ENCODE measurements at places on chromosomes 13 and 19.

- DNase-seq, result no peak
Measured at GRCh38 chr19:51462276-51462675, 4.0 kb upstream of the SIGLEC8 start.

- DNase-seq, result no peak
Measured at GRCh38 chr13:39403106-39403505, 199.9 kb downstream of the LHFPL6 start.

DNA sequence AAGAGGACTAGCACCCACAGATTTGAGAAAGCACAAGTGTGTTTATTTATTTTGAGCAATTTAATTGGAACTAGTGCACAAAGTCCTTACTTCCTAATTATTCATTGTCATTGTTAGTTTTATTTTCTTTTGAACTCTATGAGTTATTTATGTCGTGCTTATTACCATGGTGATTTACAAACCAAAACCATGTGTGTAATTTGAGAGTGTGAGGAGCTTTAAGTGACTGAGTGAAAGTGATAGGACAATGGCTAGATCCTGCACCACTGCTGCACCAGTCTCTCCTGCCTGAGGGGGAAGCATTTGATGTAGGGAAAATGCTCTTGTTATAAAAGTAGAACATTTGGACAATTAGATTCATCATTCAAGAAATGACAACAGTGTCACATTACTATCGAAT lies 172.3 kb upstream of the KLF12 start:
- DNase-seq, result no peak

DNA sequence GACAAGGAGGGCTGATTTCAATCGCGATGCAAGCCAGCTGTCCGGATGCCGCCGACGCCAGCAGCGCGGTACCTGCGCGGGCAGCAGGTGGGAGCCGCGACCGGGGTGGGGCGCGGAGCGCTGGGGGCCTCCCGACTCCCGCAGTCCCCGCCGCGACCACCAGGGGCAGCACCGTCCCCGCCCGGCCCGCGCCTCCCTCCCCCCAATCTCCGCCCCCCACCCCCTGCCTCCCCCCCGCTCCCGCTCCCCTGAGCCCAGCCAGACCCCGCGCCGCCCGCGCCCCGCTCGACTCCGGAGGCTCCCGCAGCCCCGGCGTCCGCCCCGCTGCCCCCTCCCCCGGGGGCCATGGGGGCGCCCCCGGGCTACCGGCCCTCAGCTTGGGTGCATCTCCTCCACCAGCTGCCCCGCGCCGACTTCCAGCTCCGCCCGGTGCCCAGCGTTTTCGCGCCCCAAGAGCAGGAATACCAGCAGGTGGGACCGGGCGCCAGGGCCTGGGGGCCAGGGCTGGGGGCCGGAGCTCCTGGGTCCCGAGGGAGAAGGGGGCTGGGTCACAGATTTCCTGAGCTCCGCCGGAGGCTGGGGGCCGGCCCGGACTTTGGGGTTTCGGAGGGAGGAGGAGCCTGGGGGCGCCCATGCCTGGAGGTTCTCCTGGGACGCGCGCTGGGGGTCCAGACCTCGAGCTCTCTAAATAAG lies at the start of gene TTYH1:
TTYH1 (plus strand) TSS at position 257 of the 693 bp plus-strand sequence; CDS start at position 346, 89 bp downstream.
- no peak for DNase-seq

GRCh38 chr13:99983499-99984401 lies 2.2 kb downstream of the ZIC2 start:
- DNase-seq, result no peak

GRCh38 chr19:7888145-7888825 lies at the start of gene LRRC8E:
Gene LRRC8E, plus strand, starts transcription at chr19:7888510. Its CDS starts 7,094 bp downstream, at chr19:7895604.
- DNase-seq, result peak; percentile 73

DNA sequence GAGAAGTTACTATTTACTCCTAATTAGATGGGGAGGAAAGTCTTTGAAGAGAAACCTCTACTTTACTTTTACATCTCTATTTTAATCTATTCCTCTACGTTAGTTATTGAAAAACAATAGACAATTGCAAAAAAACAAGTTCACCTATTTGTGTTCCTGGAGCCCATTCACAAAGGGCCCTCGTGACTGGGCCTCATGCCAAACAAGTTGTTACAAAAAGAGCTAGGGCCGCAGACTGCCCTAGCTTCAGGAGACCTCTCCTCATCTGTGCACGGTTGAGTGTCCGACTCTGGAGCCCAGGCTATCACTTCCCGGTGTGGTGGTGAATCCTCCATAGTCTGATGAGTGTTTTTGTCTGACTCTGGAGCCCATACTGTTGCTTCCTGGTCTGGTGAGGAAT lies 190.9 kb downstream of the ZNF486 start:
- DNase-seq, result no peak

- no peak for DNase-seq
Measured at GRCh38 chr19:23507446-23507845, 112.2 kb upstream of the ZNF91 start.

- no peak for DNase-seq
Measured at GRCh38 chr13:48511621-48512230, 21.2 kb downstream of the RCBTB2 start.

- DNase-seq, result no peak
Measured at GRCh38 chr13:49456156-49456555, 12.1 kb downstream of the SETDB2 start.

- DNase-seq, result no peak
Measured at GRCh38 chr13:26257049-26257448, 3.1 kb downstream of the CDK8 start.

DNA sequence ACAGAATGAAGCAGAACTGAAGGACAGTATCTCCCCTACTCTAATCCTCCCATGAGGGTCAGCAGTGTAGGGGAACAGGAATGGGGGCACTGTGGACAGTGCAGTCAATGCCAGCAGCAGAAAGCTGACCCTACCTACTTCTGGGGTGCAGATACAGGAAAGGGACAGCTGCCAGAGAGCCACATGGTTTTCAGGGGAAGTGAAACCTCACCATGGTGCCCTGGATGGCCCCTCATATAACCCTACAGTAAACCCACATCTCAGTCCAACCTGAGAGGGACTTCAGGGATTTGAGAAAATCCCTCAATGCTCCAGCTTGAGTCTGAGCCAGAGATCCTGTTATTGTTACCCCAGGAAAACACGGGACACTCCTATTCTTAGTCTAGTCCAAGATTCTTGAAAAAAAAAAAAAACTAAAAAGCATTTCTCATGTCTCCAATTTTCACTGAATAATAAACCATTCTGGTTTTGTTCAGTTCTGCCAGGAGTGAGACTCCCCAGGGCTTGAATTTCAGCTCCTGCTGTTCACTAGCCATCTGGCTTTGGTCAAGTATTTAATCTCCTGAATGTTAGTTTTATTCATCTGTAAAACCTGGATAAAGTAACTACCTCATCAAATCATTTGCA lies 511.6 kb upstream of the ARGLU1 start:
- no peak for DNase-seq

- DNase-seq, result no peak
Measured at GRCh38 chr13:99948907-99949678, 22.5 kb downstream of the ZIC5 start.

DNA sequence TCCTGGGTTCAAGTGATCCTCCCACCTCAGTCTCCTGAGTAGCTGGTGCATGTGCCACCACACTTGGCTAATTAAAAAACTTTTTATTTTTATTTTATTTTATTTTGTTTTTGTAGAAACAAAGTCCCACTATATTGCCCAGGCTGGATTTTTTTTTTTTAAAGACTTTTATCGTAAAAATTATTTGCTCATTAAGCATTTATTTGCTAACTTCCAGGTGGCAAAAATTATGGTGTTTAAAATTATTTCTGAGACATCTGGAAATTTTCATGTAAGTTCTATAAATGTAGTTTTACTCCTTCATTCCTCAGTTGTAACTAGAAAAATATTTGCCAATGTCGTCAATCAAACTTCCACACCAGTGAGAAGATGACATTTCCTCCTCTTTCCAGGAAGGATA lies 233.3 kb upstream of the DACH1 start:
- DNase-seq, result no peak
